ENCODE measurements at places on chromosomes 6 and 20.

- peak; percentile 26 for DNase-seq
Observed at GRCh38 chr6:160101277-160102205, 20.1 kb upstream of the SLC22A1 start.

- peak; percentile 16 for DNase-seq
Observed at GRCh38 chr6:99348288-99349170, 945 bp downstream of the FAXC start.

- DNase-seq: peak; percentile 18
Observed at GRCh38 chr6:29974901-29975560, 32.7 kb downstream of the HLA-A start.

- no peak for DNase-seq
Observed at GRCh38 chr20:43863330-43863729, 51.3 kb upstream of the TOX2 start.

GRCh38 chr6:131013495-131013894 lies 49.5 kb downstream of the EPB41L2 start:
- DNase-seq: peak; percentile 90

- DNase-seq: no peak
Observed at GRCh38 chr6:160393891-160394653, 45.9 kb downstream of the SLC22A3 start.
